ENCODE measurements at places on chromosomes 1 and 21. TPM values are rescaled to one million over a fixed set of nuclear protein-coding genes. Genes with fewer than 3 reads are reported as not detected.

DNA sequence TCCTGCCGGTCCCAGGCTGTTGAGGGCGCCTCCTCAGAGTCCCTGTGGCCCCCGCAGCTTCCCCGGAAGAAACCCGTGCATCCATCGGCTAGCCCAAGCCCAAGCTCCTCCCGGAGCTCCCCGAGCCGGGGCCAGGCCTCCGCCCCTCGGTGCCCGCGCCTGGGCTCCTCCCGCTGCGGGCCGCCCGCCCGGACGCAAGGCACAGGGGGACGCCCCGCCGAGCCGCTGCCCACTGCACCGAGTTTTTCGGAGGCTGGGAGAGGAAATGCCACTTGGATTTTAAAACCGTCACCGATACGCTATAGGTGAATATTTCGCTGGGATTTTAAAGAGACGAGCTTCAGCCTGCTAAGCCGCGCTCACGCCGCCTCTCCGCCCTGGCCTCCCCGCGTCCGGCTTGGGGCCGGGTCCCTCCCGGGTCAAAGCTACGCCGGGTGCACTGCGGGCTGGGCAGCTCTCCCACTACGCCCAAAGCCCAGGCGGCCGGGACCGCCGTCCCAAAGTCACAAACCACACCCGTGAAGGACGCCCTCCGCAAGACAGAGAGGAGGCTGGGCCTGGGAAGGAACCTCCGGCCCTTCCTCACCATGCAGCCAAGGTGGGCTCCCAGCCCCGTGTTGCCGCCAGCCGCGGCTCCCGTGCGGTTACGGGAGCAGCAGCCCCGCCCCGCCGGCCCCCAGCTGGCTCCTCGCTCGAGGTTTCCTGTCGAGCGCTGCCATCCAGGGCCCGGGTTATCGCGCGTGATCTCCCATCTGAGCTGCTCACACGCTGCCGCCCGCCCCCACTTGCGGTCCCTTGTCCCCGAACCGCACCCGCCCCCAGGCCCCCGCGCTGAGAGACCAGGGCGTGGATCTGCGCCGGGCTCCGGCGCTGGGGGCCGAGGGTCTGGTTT, 63.2 kb downstream of the CD247 start:
- no peak for DNase-seq

GRCh38 chr1:84289169-84289785, 12.2 kb upstream of the SAMD13 start:
- no peak for DNase-seq

GRCh38 chr21:41786509-41786987, 19.7 kb upstream of the RIPK4 start:
- peak; percentile 99 for DNase-seq

GRCh38 chr1:94686882-94687281, 133.3 kb upstream of the SLC44A3 start:
- DNase-seq = no peak

- DNase-seq = no peak
These were observed 70.0 kb downstream of the IL23R start for GRCh38 chr1:67236277-67236676.

DNA sequence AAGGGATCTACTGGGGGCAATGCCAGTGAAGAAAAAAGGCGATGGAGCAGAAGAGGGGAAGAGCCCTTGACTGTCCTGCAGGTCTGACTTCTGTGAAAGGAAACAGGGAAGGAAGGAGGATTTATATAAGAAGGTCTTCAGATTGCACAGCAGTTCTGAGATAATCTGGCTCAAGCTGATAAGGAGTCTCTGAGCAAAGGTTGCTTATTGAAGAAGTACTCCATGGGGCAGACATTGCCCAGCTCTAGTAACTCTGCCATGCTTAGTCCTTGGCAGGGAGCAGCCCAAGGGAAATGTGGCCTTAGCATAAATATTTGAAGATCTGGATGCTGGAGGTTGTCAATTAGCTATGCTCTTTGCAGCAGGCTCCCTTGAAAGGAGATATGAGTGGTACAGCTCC, 15.9 kb upstream of the TTF2 start:
- DNase-seq = no peak

DNA sequence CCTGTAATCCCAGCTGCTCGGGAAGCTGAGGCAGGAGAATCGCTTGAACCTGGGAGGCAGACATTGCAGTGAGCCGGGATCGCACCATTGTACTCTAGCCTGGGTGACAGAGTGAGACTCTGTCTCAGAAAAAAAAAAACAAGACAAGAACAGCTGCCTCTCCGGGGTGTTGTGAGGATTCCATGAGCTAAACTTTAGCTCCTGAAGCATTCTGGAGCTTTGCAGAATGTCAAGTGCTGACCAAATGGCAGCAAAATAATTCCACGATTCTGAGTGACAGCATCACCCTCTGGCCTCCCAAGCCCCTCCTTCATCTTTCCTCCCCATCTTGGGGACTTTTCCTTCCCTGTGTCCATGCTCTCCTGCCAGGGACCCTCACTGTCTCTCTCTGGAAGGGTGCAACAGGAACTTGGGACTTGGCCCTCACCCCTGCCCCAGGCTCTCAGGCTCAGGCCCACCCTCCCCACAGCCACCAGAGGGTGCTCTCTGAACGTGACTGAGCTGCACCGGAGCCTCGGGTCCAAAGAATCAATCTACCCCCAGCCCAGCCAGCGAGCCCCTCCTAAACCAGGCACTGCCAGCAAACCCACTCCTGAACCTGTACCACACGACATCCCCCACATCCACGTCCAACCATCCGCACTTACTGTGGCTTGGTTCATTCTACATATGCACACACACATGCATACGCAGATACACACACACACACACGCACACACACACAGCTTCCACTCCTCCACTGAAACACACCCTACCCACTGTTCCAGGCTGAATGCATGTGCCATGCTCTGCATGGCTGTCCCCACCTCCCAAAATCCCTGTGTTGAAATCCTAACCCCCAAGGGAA, 45.7 kb downstream of the ACOT7 start:
- DNase-seq = no peak

- DNase-seq = peak; percentile 21
These were observed 50.2 kb downstream of the DENND1B start for GRCh38 chr1:197725044-197725443.

DNA sequence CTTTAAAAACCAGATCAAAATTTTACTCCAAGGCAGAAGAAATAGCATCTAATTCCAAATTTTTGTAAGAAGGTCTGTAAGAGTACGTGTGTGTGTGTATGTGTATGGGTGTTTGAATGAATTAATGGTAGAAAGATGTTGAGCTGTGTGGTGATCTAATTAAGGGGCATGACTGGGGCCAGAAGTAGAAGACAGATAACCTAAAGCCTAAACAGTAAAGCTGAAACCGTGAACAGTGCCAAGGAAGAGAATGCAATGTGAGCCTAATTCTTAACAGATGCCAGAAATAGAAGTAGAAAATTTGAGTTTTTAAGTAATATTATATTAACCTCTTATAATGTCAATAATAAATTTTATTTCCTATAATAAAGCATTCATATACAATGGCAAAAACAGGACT, 38.2 kb downstream of the BRINP3 start:
- DNase-seq = no peak

DNA sequence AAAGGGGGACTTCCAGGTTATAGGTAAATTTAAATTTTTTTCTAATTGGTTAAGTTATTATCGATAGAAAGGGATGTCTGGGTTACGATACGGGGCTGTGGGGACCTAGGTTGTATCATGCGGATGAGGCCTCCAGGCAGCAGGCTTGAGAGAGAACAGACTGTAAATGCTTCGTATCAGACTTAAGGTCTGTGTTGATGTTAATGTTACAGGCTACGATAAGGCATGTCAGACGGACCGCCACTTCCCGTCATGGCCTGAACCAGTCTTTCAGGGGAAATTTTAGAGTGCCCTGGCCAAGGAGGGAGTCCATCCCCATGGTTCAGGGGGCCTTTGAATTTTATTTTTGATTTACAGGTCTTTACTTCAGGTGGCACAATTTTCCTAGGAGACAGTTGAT, 16.7 kb downstream of the ABCG1 start:
- DNase-seq = no peak

GRCh38 chr1:152462636-152463035, 48.0 kb upstream of the LCE5A start:
- no peak for DNase-seq

GRCh38 chr1:113965703-113966412, 13.4 kb upstream of the OLFML3 start:
- DNase-seq = no peak

DNA sequence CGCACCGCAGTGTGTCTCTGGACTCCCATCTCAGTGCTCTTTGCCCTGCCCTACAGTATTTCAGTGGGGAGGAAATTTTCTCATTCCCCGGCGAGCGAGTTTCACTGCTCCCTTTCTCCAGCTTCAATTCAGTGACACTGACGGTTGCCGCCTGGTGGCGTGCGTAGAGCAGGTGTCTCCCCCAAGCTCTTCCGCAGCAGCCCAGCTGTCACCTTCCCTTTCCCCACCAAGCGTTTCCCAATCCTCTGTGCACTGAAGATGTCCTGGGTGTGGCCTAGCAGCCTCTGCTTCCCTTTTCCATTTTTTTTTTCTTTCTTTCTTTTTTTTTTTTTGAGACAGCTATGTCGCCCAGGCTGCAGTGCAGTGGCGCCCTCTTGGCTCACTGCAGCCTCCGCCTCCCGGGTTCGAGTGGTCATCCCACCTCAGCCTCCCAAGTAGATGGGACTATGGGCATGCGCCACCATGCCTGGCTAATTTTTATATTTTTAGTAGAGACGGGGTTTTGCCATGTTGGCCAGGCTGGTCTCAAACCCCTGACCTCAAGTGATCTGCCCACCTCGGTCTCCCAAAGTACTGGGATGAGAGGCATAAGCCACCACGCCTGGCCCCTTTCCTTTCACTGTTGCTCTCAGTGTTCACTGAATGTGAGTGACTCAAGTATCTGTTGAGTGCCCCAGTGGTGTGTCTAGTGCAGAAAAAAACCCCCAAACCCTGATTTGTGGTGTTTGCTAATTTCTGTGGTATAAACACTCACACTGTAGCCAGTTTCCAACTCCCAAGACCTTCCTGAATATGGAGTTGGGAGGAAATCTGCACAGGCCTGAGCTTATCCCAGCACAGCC, 30.1 kb downstream of the TNFRSF1B start:
- no peak for DNase-seq

- DNase-seq = peak; percentile 36
These were observed 954 bp downstream of the MARK1 start for GRCh38 chr1:220528679-220529501.

DNA sequence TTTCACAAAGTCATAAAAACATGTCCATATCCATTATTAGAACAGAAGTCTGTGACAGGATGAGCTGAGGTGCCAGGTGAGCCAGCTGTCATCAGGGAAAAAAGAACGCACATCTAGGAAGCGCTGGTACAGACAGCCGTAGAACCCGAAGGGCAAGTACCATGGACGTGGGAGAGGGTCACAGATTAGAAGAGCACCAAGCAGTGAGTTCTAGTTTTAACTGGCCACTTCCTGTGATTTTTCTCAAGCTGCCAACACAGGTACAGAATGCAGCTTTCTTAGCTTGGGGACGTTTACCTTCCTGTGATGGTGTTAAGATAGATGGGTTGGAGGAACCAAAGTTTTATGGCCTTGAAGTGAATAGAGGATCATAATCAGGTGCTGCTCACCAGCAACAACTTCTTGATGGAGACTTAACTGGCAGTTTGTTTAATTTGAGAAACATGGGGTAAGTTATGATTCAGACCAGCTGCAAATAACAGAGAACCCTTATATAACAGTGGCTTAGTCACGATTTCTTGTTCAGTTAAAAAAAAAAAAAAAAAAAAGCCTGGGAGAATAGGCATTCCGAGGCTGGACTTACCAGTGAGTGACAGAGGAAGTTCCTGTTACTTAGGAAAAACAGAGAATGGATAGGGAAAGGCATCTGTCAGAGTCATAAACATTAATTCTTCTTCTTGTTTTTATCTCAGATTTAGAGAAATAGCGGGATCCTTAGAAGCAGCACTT, 30.9 kb downstream of the AGT start:
- peak; percentile 11 for DNase-seq

DNA sequence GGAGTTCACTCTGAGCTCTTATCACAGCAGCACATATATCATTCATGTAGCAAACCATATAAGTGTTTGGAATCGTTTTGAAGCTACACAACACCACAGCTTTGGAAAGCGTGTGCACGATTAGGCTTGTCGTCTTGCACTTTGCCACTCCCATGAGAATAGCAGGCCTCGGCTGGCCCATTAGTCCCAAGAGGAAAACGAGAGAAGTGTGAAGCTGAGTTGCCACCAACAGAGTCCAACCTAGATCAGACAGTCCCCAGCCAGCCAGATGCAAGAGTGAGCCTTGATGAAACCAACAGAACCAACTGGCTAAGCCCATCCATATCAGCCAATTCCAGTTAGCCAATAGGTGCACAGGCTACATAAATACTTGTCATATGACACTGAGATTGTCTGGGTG, 238.4 kb downstream of the C1orf94 start:
- DNase-seq = no peak

GRCh38 chr1:204327359-204327758, 32.4 kb downstream of the PLEKHA6 start:
- no peak for DNase-seq

- DNase-seq = no peak
These were observed 5.9 kb upstream of the BRWD1 start for GRCh38 chr21:39319251-39319756.

- DNase-seq = peak; percentile 28
These were observed 46.7 kb downstream of the PHC2 start for GRCh38 chr1:33384040-33384812.

- peak; percentile 36 for DNase-seq
These were observed 841.5 kb downstream of the KCNT2 start for GRCh38 chr1:195766709-195767108.

DNA sequence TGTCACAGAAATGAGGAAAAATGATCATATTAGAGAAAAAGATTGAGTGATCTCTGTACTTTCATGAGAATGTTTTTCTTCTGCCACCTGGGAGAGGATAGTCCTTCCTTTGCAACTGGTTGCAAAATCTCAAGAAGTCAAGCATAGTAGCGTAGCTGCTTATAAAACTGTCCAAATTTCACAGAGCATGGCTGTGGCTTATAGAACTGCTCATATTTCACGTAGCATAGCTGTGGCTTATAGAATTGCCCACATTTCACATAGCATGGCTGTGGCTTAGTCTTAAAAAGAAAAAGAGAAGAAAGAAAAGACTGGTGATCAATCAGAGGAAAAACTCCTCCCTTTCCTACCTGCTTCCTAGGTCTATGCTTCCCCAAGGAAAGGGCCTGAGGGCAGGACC, 329.5 kb downstream of the SIPA1L2 start:
- no peak for DNase-seq

DNA sequence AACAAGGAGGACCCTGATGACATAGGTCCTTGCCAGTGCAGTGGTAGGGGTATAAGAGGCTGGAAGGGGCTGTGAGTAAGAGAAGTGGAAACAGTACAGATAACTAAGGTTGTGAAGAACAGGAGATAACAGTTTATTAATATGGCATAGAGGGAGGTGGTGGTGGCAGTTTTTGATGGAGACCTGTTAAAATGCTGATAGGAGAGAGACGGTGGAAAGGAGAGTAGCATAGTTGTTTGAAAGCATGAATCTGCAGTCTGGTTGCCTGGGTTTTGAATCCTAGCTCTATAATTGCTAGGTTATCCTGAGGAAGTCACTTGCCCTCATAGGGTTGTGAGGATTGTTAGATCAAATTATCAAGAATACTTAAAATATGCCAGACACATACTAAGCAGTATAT, 19.4 kb downstream of the LRRC41 start:
- DNase-seq = no peak

Gene OR2L2
- not detected for total RNA-seq

Gene RHBG
- 0.11 TPM for total RNA-seq

Gene HES3
- total RNA-seq = not detected

Gene PGD
- 190 TPM for total RNA-seq

Gene SRSF4
- total RNA-seq = 50.4 TPM

Gene LCE1A
- 0.44 TPM for total RNA-seq

Gene ZNF687
- 17.6 TPM for total RNA-seq

Gene PCAT6
- 0.67 TPM for total RNA-seq

Gene CASQ1
- total RNA-seq = not detected

Gene ATPAF1
- 34.0 TPM for total RNA-seq
